Stimulated activated CD4-positive, alpha-beta T cell treated with anti-CD3 and anti-CD28 coated beads, Interleukin-15, amount 100 ng/mL, for 48 hours (primary cell): ENCODE measurements at places on chromosomes 12 and 14.

DNA sequence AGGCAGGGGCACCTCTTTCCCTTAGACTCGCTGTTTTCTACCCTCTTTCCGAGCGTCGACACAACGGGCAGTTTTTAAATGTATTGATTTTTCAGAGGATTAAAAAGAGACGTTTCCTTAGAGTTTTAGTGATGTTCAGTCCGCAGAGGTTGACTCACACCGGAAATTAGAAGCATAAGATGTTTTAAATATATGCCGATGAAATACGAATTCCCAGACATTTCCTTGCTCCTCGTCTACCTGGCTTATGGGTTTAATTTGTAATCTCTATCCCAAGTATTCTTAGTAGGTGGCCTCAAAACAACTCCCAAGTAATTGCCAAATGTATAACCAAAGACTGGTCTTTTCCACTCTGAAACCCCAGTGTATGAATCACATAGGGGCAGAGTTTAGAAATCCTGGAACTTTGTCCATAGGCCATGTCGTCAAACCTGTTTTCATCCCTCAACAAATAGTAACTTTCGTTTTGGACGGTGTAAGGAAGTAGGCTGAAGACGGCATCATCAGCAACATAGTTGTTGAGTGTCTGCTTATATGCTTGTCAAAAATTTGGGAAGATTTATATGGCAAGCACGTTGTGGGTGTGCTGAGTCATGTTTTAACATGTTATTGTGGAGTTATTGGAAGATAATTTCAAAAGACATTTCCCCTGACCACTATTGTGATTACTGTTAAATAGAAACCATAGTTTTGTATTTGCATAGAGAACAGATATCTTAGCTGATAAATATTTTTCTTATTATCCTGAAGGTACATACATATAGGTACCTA is 824 bp downstream of the TBK1 start:
- no peak for DNase-seq

DNA sequence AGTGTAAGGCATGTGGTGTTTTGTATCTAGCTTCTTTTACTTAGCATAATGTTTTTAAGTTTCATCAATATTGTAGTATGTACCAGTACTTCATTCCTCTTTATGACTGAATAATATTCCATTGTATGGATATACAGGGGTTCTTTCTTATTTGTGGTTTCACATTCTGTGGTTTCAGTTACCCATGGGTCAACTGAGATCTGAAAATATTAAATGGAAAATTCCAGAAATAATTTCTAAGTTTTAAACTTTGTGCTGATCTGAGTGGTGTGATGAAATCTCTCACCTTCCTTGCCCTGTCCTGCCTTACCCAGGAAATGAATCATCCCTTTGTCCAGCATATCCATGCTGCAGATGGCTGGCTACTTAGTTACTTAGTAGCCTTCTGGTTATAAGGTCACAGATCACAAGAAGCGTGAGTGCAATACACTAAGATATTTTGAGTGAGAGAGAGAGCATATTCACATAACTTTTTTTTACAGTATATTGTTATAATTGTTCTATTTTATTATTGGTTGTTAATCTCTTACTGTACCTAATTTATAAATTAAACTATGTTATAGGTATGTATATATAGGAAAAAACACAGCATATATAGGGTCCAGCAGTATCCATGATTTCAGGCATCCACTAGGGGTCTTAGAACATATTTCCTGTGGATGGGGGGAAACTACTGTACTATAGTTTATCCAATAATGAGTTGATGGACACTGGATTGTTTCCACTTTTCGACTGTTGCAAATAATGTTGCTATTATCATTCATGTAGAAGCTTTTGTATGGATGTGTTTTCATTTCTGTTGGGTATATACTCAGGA is 59.6 kb upstream of the LRTM2 start:
- DNase-seq: no peak

DNA sequence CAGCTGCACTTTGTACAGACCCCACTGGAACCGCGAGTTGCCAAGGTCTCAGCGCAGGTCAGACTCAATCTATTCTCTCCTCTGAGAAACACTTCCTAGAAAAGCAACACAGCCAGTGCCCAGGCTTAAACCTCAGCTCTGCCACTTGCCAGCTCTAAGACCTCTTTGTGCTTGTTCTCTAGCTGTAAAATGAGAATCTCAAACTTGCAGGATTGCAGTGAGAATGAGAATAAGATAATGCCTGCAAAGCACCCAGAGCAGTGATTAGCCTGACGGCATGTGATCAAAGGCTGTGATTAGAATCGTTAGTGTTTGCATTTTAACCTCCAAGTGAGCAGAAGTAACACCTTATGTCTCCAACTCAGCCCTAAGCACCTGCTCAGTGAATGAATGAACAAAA is 21.3 kb downstream of the ANO2 start:
- DNase-seq: no peak

GRCh38 chr12:108585864-108586263 is 12.0 kb downstream of the TMEM119 start:
- DNase-seq: no peak

- DNase-seq: no peak
These were observed 22.9 kb downstream of the VCPKMT start for GRCh38 chr14:50093496-50093895.

- no peak for DNase-seq
These were observed 12.4 kb downstream of the MLXIP start for GRCh38 chr12:122090759-122091515.

- no peak for DNase-seq
These were observed 824 bp downstream of the DDX55 start for GRCh38 chr12:123602651-123603195.

- DNase-seq: no peak
These were observed 143.2 kb downstream of the PIWIL1 start for GRCh38 chr12:130480887-130481286.

DNA sequence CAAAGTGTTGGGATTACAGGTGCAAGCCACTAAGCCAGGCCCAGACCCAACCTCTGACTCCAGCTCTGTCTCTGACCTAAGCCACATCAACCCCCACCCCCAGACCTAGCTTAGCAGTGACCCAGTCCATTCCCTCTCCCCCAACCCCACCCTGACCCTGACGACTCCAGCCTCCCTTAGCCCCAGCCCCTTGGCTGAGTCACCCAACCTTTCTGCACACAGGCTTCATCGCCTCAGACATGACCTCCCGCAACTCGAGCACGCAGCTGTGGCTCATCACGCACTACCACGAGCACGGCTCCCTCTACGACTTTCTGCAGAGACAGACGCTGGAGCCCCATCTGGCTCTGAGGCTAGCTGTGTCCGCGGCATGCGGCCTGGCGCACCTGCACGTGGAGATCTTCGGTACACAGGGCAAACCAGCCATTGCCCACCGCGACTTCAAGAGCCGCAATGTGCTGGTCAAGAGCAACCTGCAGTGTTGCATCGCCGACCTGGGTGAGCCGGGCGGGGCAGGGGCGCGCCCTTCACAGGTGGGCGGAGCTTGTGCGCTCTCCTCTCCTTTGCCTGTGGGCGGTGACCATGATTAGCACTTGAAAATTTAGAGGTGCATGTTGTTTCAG is 7.8 kb downstream of the ACVRL1 start:
- no peak for DNase-seq
